Activated naive CD8-positive, alpha-beta T cell treated with anti-CD3 and anti-CD28 coated beads for 36 hours (primary cell): ENCODE measurements at places on chromosomes 4 and X.

- DNase-seq: no peak
Observed at GRCh38 chrX:69556060-69557011, 52.2 kb downstream of the NALF2 start.

DNA sequence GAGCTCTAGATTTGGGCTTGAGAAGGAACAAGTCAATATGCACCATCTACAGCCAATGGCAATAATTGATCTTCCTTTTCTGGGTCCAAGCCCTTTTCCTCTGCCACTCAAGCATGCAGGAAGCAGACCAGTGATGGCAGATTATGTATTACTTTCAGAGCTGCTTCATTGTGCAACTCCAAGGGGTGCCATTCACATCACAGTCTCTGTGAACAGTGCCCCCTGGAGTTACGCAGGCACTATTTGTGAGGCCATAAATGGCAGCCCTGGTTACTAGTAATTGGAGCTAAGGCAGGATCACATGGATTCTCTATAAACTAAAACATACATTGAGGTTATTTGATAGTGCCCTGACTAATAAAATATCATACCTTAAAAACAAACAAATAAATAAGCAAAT, 313.4 kb upstream of the SLC7A11 start:
- DNase-seq: no peak

GRCh38 chrX:20414762-20415445, 148.2 kb upstream of the RPS6KA3 start:
- no peak for DNase-seq

- DNase-seq: no peak
Observed at GRCh38 chr4:122583906-122584305, 37.0 kb downstream of the IL21 start.

GRCh38 chr4:186832906-186833305, 109.2 kb upstream of the FAT1 start:
- DNase-seq: no peak

GRCh38 chr4:98908703-98909262, 20.1 kb downstream of the EIF4E start:
- no peak for DNase-seq

DNA sequence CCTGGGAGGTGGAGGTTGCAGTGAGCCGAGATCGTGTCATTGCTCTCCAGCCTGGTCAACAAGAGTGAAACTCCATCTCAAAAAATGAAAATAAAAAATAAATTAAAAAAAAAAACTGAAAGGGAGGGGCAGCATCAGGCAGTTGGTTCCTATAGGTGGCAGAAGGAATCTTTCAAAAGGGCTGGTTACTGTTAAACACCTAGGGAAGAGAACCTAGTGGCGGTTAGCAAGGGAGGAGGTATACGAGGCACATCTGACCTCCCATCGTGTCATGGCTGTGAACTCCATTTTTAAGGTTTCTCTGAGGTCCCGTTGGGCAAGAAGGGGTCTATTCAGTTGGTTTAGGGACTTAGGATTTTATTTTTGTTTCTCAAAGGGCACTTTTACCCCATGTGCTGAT, 150.1 kb downstream of the SLC7A11 start:
- no peak for DNase-seq

DNA sequence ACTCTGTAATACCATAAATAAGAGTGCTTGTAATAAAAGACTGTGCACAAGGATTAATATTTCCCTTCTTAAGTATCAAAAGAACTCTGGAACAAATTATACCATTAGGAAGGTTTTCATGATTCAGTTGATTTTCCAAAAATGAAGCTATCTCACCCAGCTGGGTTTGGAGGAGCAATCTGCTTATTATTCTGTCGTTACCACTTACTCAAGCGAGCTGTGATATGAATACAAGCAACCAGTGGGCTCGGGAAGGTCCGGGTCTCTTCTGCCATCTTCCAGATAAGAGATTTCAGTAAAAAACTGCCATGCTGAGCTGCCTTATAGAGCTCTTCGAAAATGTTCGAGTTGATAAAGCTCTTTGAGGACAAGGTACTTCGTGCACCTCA, 15.3 kb downstream of the SMIM20 start:
- no peak for DNase-seq

- DNase-seq: no peak
Observed at GRCh38 chr4:78571804-78572203, 20.2 kb downstream of the ANXA3 start.
